ENCODE measurements at places on chromosomes 13 and 19.

DNA sequence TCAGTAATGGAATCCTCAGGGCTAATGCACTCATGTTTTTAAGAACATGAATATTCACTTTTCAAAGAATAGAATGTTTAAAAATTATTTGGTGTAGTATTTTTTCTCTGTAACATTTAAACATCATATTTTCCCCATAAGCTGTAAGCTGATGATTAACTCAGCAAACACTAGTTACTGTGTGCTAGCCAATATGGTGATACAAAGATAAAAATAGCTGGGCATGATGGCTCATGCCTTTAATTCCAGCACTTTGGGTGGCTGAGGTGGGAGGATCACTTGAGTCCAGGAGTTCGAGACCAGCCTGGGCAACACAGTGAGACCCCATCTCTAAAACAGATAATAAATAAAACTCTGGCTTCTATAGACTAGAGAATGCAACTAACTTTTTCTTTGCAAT, 13.2 kb downstream of the RNF17 start:
- no peak for DNase-seq

- DNase-seq = no peak
These were observed 1211.1 kb upstream of the PCDH20 start for GRCh38 chr13:62626771-62627170.

GRCh38 chr19:18167975-18168645, 5.5 kb upstream of the IFI30 start:
- DNase-seq = no peak

GRCh38 chr13:36297366-36298338, at the start of gene CCDC169:
Gene CCDC169 (minus strand): TSS chr13:36297814. CDS start chr13:36297719, 95 bp downstream.
- DNase-seq = peak; percentile 61

DNA sequence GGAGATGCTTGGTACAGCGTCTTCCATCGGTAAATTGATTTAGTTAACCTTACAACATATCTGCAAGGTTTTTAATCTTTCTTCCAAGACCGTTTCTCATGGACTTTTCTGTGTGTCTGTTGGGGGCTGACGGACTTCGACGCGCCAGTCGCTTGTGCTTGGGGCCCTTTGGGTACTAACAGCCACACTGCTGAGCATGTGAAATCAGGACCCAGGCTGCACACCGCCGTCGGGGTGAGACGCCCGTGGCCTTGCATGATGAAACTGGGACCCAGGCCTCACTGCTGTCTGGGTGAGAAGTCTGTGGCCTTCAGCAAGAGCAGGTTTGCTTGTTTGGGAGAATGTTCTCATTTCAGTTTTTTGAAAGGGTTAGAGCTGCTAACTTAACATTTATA, 9.8 kb downstream of the ATP4B start:
- DNase-seq = no peak

DNA sequence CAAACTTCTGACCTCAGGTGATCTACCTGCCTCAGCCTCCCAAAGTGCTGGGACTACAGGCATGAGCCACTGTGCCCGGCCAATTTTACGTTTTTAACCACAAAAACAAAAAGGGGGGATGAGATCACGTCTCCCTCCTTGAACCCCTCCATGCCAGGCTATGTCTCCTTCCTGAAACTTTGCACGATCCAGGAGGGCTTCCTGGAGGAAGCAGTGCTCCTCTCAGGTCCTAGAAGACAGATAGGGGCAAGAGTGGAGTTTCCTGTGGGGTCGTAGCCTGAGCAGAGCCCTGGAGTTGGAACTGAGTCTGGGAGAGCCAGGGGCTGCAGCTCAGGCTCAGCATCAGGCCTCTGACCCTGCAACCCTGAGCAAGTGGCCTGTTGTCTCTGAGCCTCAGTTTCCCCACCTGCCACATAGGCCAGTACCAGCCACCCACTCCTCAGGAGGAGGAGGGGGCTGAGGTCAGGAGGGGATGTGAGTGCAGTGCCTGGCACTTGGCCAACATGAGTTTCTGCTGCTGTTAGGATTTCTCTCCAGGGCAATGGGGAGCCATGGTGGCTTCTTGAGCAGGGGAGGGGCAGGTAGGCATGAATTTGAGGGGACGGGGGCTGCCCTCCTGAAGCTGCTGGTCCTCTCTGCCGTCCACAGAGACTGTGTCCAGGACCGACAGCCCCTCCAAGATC, 16.0 kb downstream of the APBA3 start:
- no peak for DNase-seq

DNA sequence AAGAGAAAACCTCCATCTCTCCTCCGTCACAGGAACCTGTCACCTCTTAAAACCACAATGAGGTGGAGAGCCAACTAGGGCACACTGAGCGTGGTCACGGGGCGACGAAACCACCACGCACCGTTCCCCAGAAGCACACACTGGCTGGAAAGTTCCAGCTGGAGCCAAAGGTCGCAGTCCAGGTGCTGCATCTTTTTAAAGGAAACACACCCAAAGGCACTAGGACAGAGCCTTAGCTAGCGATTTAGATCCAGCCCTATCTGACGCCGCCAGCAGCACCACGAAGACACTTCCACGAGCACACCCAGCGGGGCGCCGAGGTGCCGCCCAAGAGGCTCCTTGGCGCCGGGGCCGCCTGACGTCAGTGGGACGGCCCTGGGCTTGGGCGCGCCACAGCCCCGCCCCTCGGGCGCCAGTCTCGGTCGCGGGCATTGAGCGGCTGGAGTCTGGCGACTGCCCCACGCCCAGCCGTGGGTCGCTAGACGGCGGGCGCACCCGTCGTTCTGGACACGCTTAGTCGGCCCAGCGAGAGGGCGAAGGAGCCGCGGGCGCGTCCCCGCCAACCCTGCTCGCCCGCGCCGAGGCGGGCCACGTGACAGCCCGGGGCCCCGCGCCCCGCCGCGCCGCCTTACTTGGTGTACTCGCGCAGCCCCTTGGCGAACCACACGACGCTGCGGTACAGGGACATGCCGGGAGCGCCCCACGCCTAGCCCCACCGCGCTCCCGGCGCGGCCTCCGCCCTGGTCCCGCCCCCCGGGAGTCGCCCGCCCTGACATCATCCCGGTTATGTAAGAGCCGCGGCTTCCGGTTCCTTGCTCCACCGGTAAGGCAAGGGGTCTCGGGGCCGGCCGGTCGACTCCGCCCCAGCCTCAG, at the start of gene DHRS12:
DHRS12 (minus strand) TSS at position 742 of the 873 bp plus-strand sequence. CDS start 4,504 bp downstream, outside the sequence.
- peak; percentile 78 for DNase-seq

DNA sequence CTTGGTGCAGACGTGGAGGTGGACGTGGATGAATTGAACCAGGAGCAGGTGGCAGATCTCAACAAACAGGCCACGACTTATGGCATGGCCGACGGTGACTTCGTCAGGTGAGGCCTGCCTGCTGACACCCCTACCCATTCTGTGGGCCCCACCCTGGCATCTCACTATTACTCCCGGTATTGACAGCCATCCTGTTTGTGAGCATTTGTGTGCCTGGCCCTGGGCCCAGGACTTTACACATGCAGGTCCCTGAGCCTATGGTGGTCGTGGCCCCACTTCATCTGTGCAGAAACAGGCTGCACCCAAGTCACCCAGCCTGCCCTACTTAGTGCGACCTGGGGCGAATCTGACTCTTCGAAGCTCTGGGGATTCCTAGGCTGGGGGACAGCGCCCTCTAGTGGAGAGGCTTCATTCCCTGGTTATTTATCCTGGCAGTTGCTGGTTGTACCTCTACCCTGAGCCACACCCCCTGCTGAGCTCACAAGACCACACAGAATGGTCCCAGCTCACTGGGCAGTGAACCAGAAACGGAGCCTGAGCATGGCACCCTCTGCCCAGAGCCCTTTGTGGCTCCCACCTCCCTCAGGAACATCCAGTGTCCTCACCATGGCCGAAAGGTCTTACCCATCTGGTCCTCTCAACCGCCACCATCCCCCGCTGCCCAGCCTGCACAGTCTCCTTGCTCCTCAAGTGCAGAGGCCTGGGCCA, 16.9 kb downstream of the ZNF296 start:
- DNase-seq = peak; percentile 59

DNA sequence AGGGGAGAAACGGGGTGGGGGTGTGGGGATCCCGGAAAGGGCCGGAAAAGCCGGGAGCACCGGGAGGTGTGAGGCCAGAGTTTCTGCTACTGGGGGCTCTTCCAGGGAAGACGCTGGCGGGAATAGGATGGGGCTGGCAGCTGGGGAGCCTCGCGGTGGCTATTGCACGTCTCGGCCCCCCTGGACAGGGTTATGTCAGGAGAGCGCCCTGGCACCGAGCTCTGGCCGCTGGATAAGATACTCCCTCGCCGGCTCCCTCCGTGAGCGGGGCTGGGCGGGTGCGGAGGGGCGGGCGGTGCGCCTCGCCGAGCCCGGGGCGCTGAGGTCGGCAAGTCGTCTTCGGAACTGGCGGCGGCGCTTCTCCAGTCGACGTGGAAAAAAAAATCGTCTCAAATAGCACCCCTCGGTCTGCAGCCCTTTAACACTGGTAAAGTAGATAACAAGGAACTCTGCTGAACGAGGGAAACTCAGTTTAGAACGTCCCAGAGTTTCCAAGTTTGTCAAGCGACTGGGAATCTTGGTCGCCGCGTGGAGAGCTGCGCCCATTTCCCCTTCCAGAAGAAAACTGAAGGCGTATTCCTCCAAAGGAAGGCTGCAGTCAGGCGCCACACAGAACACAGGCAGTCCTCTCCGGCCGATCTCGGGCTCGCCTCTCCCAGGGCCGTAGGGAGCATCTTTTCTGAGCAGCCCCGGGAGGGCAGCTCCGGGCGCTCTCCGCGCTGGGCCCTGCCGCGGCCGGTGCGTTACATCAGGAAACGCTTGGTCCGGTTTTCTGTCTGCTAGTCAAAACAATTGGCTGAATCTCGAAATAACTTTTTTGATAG, 115.1 kb downstream of the KCNRG start:
- peak; percentile 50 for DNase-seq

DNA sequence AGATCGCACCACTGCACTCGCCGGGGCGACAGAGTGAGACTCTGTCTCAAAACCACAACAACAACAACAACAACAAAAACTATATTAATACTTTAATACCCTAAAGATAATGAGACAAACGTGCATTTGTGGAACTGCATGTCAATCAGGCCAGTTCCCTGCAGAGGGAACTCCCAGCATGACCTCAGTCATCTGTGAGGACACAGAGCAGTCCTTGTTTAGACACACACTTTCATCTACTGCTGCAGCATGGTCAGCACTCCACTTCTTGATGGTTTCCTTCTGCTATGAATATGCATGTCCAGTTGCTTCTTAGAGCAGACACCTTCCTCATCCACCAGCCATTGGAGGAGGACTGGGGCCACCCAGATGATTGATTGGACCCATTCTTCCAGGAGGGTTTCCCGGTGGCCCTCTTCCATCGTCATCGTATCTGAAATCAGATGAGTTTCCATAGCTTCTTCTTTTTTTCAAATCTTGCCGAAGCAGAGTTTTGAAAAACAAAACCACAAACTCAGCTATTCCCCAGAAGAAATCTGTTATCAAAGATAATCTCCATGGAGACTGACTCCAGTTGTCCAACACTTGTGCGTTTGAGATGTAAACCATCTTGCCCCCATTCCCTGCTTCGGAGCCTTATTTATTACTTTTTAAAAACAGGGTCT, 26.5 kb downstream of the ZNF607 start:
- no peak for DNase-seq
